ENCODE measurements at places on chromosomes 12 and 14.

GRCh38 chr14:51479584-51480325 lies 172.0 kb upstream of the FRMD6 start:
- DNase-seq = no peak

DNA sequence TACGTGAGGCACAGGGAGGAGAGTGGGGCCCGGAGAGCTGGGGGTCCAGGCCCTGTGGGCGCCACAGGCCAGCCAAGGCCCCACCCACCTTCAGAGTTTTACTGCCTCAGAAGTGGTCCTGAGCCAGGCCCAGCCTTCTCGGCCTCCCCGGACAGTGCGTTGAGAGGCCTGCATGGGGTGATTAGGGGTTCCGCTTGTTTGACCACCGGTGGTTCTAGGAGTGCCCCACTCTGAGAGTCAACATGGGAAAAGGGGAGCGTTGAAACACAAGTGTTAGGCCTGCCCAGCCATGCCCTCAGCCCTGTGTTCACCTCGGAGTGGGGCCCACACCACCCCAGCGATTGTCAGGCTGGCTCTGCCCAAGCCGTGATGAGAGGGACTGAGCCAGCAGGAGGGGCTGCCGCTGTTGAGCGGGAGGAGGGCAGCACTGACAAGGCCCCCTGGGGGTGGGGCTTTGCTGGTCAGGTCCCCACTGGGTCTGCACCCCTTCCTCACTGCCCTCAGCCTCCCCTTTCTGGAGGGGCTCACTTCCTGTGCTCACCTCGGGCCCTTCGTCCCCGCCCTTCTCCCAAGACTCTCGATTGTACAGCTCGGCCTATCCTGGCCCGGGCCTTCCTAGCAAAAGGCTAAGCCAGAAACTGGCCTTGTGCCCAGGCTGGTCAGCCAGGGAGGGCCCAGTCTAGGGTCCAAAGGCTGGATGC lies 4.8 kb downstream of the CKB start:
- DNase-seq = no peak

DNA sequence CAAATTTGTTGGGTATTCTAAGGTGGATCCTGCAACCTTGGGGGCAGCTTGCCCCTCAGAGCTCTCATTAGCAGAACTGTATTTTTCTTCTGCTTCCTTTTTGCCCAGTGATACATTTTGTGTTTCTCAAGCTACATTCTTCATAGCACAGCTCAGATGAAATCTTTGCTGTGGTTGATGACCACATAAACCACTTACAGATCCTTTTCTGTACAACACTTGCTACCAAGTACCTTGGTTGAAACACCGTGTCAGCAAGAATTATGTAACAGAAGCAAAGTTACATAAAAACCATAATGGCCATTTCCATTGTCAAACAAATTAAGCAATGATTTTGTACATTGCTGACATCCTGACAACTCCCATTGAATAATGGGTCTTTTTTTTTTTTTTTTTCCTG lies 9.7 kb upstream of the PLBD1 start:
- no peak for DNase-seq

DNA sequence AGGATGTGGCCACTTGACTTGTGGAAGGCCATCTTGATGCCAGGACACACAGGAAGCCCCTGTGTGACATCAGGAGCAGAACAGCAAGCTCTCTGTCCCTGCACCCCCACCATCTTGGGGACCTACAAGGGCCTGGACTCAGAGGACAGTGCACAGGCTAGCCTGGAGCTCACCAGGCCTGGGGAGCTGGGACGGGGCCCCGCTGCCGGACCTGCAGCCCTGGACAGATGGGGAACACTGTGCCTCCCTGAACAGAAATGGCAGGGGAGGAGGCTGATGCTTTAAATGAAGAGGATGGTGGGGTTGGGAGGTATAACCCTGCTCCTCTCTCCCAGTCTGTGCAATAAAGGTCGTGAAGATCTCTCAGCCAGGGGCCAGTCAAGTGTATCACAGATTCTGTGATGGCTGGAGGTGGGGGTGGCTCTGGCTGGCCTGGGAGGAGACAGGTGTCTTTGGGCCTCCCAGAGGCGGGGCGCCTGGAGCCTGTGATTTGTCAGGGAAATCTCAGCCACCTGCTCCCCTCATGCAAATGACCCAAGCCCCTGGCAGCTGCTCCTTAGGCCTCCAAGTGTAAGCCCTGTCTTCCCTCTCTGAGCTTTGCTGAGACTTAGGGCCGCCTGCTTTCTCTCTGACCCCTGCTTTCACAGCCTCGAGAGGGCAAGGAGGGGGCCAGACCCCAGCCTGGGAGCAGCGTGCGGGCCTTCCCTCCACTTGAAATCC lies 1.1 kb upstream of the GNB3 start:
- no peak for DNase-seq

GRCh38 chr14:60249321-60250256 lies 568 bp downstream of the PPM1A start:
- DNase-seq = peak; percentile 60

DNA sequence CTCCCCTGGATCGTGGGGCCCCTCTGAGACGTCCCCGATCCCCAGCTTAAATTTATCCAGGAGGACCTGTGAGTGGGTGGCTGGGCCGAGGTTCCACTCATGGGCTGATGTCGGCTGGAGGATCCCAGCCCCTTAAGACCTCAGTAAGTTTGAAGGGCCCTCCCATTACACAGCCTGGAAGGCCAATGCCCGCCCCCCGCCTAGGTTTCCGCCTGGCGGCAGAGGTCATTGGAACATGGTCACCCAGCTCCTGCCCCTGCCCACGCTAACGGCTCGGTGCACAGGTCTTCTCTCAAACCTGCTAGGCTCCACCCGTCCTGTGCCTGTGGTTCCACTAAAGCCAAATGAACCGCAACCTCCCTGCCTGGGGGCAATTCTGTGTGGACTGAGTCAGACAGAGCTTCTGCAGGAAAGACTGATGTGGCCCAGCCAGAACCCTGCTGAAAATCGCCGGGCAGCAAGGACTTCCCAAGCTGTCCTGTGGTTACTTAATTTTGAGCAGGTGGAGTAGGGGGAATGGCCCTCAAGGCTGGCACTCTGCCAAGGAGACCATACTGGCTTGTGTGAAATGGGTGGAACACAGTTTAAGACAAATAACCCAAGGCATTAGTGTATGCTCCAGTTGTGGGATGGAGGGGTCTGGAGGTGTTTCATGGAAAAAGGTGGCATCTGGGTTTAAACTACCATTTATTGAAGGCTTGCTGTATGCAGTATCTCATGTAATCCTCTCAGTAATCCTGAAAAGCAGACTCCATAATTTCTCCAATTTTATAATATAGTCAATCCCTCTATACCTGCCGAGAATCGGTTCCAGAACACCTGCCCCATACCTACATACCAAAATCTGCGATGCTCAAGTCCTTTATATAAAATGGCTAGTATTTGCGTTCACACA lies 903 bp upstream of the NT5DC3 start:
- DNase-seq = peak; percentile 9

GRCh38 chr14:81125536-81125935 lies 95.2 kb downstream of the GTF2A1 start:
- no peak for DNase-seq

DNA sequence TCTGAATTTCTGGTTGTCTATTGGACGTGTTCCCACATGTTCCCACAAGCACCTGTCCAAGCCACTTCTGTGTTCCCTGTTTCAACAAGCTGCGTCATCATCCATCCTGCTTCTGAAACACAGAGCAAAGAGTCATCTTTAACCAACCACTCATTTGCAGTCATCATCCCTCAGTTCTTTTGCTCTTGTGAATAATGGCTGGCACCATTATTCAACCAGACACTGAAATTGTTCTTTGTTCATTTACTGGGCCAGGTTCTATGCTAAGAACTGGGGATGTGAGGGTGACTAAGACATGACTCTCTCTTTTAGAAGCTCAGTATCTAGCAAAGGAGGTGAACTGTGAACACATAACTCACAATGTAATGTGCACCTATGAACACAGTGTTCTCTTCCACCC lies 40.7 kb upstream of the ANO4 start:
- no peak for DNase-seq

- no peak for DNase-seq
These were observed 1.6 kb downstream of the PYM1 start for GRCh38 chr12:55925870-55926737.

- DNase-seq = no peak
These were observed 27.0 kb upstream of the EID3 start for GRCh38 chr12:104276273-104277131.

DNA sequence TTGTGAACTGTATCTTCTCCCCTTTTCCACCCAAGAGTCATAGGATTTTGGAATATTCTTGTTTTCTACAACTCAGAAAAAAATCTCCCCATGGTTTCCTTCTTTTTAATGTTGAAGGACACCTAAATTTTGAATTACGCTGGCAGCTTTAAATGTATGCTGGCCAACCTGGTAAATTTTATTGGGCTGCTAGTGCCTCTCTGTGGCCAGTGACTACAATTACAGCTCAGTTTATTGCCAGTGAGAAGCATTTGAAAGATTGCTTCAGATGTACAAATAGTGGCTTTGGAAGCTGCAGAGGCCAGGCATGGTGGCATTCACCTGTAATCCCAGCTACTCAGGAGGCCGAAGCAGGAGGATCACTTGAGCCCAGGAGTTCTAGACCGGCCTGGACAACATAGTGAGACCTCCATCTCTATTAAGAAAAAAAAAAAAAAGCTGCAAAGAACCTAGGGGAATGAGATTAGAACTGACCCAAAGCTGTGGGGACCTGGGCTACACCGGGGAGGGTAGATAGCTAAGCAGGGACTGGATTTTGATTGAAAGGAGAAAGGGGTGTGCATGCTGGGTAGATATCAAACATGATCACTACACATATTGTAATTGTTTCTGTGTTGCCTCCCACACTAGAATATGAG lies 7.6 kb upstream of the RAB21 start:
- DNase-seq = no peak

- no peak for DNase-seq
These were observed 1.4 kb downstream of the SERPINA9 start for GRCh38 chr14:94474581-94475031.

Data from T-helper 17 cell (primary cell).